ENCODE measurements at places on chromosomes 7 and 10.

GRCh38 chr7:81501220-81501619 lies 268.6 kb downstream of the HGF start:
- DNase-seq: no peak

- DNase-seq: no peak
Observed at GRCh38 chr7:129162732-129163131, 18.2 kb downstream of the TSPAN33 start.

DNA sequence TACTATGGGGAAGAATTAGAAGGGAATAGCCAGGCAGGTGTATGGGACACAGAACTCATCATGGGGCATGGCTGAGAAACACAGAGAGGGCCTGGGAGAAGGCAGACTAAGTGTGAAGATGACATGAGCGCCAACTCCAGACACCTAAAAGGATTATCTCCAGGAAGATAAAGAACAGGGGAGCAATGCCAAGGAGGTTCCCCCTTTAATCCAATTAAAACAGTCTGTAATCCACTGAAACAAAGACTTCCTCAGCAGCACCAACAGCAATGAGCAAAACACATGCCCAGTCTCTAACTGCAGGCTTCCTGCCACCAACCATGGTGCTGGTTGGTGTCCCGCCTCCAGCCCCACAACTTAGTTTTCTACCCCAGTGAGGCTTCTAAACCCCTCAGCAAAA lies 108.9 kb downstream of the GRID1 start:
- no peak for DNase-seq

DNA sequence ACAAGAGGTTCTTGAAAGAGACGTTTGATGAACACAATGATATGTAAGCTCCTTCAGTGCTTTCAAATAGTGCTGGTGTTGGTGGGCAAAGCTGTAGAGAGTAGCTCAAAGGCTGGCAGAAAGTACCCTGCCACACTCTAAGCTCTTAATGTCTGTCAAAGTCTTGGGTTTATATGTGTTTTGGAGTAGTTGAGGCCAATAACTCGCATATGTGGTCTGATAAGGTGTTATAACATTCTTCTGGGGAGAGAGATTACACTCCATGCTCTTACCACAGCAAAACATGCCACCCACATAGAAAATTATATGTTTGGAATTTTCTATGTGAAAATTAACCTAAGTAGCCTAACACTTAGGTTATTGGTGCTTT lies 30.8 kb upstream of the NME8 start:
- no peak for DNase-seq

GRCh38 chr10:121368347-121369025 lies 229.8 kb downstream of the FGFR2 start:
- DNase-seq: no peak

DNA sequence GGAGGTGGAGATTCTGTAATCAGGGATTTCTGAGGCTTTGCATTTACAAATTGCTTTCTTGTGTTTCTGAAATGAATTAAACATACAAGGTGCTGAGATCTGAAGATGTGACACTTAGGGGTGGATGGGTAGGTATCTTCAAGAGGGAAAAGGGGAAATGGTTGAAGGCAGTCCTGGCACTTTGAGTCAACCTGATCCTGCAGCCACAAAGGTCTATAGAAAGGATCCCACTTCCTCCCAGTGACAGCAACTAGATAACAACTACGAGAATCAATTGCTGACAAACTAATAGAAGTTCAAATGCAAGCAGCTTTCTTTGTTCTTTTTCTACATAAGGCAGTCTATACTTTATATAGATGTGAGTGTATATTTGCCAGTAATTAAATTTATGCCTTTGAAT lies 553.3 kb downstream of the MDFIC start:
- DNase-seq: no peak

GRCh38 chr7:152403726-152404125 lies 32.1 kb downstream of the KMT2C start:
- DNase-seq: no peak

DNA sequence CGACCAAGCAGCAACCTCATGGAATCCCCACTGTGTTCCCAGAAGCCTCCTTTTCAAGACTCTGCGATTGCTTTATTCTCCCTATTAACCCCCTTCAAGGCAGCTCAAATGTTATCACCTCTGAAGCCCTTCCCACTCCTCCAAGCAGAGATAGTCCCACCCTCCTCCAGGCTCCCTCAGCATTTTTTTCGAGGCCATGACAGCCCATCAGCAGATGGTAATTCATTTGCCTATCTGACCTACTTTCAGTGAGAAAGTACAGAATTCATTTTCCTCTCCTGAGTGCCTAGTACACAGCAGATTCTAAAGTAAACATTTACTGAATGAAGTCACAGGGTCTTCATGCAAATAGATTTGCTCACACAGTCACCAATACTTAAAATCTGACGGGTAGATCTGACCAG lies 47.8 kb downstream of the HERPUD2 start:
- DNase-seq: no peak

- no peak for DNase-seq
Observed at GRCh38 chr10:29835055-29835454, 200.3 kb upstream of the SVIL start.

GRCh38 chr7:122300211-122300932 lies 4.2 kb downstream of the FEZF1 start:
- DNase-seq: no peak

DNA sequence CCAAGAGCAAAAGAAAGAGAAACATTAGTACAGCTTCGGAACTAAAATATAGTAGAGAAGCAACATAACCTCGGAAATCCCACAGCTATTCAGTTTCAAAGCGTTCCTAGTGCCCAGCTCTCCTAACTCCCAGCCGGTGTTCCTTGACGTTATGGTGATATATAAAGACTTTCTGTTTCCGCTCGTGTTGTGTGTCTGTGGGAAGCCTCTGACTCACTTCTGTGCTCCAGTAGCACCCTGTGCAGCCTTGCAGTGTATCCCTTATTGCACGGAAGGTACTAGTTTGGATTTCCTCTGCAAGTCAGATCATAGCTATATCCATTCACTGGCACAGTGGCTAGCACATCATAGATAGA lies 535 bp downstream of the ASAH2B start:
- no peak for DNase-seq

GRCh38 chr7:94391726-94392392 lies 2.8 kb upstream of the COL1A2 start:
- no peak for DNase-seq

DNA sequence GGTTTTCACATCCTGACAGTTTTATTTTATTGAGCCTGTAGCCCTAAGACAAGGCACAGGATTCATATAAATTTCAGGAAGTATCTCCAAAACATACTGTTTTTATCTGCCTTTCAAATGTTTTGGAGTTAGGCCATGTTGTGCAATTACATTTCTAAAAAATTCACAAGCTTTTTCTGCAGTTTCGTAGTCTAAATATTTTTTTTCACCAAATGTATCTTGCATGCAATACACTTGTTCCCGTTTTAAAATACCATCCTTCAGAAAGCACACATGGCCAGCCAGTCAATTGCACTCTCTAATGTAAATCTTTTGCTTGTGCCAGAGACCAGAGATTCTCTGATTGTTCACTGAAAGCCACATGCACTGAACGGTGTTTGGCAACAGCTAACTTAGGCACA lies 161.5 kb upstream of the PRKCQ start:
- DNase-seq: no peak

DNA sequence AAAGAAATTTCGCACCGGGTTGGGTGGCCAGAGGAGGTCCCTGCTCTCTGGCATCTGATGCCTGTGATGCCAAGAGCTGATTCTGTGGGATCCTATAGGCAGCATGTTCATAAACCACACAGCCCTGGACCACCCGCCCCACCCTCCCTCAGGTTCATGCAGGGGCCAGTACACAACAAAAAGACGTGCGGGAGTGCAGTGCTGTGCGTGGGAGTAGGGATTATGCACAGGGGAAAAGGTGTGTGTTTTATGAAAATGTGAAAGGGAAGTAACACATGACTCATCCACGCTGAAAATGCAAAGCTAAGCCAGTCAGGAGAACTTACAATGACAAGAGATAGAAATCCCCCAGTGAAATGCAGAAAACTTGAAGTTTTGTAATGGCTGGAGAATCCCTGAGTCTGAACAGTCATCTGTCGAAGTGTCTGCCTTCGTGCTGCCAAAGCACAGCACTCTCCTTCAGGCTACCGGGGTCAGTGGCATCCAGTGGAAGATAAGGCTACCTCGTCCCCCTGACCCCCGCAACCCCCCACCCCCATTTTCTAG lies 1.1 kb downstream of the KIAA1217 start:
- no peak for DNase-seq

DNA sequence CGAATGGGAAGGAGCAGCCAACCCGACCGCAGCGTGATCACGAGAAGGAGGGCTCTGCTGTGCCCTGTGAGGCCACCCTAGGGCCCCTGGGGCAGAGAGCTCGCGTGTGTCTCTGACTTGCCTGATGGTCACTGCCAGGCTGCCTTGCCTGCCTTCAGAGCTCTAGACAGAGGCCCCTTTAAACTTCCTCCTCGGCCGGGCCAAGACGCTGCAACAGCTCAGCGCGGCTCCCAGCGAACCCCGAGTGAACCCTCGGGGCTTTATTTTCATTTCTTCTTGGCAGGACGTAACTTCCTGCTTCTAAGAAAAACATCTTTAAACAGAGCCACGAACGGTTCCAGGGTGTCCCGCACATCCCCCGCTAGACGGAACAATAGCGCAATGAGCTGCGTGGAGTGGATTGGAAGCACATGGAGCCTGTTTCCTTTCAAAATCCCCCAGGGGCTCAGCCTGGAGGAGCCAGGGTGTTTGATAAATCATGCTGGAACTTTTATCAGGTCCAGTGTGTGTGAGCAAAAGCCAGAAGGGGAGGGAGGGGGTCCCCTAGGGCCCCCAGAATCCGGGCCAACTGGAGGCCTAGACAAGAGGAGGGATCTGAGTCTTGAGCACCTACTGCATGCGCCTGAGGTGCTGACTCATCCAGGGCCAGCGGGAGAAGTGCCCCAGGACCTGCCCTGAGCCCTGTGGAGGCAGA lies 134.1 kb upstream of the GDF10 start:
- DNase-seq: peak; percentile 18

DNA sequence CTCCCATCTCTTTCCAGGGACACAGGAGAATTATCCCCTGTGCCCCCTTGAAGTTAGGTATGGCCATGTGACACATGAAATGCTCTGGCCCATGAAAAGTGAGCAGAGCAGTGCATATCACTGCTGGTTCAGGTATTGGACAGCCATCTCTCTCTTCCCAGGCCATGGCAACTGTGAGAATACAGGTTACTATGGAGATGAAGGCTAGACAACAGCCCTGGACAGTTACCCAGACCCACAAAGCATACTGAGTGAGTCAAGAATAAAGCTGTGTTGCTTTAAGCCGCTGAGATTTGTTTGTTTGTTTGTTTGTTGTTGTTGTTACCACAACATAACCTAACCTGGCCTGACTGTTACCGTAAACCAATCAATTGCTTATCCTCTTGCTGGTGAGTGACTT lies 722.3 kb downstream of the KCNMA1 start:
- DNase-seq: no peak

GRCh38 chr7:126305671-126306070 lies 947.1 kb downstream of the GRM8 start:
- no peak for DNase-seq

Measured in effector CD8-positive, alpha-beta T cell (primary cell).